ENCODE measurements at places on chromosomes 7 and 10.
A peak's percentile ranks its signal among the peaks of the same experiment; 100 is the strongest.

DNA sequence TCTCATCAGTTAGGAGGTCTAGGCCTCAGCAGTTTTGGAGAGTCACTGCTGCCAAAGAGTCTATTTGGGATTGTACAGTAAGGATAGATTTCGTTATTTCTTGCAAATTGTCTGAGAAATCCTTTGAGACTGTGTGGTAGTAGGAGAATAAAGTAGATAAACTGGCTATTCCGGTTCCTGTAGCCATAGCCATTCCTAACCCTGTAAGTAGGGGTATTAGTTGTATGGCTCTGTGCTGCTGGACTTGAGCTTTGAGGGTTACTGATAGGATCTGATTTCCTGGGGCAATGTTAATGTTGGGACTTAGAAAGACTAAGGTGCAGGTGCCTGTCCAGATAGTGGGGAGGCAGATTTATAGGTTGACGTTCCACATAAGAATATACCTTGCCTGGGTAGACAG, 36.1 kb upstream of the ZNF138 start:
- no peak for DNase-seq

DNA sequence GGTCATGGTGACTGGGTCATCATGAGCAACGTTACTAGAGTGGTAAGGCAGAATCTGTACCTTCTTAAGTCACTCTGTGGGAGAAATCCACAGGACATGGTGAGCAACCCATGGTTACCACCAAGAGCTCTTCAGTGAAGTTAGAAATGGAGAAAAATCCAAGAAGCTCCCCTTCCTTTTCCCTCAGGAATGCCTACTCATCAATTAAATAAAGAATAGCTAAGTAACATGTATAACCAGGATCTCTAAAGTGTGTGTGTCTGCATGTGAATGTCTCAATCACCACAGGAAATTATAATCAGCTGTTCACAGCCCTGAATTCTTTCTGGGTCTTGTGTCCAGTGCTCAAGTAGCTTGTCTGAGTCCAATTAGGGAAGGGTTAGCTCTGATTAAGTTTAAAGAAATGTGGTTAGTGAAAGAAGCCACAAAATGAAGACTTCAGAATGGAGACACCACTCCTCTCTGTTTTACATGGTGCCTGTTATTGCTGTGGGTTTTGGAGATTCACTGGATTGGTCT, 73.2 kb downstream of the SEM1 start:
- peak; percentile 25 for DNase-seq

DNA sequence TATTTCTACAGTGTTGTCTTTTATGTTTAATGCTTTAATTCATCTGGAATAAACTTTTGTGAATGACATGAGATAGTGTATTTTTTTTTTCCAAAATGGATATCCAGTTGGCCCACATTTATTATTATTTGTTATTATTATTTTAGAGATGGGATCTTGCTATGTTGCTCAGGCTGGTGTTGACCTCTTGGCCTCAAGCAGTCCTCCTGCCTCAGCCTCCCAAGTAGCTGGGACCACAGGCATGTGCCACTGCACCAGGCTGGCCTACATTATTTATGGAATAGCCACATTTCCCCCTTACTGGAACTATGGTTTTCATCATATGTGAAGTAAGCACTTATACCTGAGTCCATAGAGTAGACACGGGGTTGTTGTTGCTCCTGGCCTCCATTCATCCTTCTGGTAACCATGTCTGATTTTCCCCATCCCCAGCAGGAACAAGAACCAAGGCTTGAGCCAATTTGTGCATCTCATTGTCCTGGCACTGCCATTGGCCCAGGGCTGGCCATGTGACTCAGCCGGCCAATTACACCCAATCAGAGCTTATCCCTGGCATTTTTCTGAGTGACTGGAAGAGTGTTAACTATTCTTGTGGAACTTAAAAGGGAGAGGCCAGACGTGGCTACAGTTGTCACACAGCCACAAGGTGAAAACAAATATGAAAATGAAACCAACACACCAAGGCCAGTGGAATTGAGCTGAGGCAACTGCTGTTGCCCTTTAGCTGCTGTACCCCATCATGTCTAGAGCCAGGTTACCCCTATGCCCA, 23.1 kb downstream of the PRF1 start:
- DNase-seq = no peak

GRCh38 chr7:127652333-127653248, 597 bp downstream of the SND1 start:
- DNase-seq = peak; percentile 17

DNA sequence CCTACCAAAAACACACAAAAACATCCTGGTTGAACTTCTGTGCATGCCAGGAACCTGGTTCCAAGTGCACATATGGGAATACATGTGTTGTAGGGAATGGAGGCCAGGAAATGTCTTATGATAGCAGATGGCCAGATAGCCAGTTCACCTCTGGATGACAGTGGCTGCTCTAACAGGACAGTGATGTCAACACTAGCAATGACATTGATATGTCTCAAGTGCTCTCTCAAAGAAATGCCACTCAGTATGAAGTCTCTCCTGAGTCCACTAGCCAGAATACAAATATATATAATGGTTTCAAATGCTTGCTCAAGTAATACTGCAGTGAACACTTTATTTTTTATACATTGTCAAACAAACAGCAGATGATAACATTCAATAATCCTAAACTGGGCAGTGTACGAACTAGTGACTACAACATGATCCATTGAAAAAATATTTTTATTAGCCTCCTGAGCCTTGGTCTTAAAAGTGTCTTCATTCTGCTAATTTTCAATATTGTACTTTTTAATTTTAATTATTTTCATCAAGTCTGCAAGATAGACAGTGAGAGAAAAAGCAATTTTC, 26.0 kb upstream of the PCDH15 start:
- DNase-seq = no peak

DNA sequence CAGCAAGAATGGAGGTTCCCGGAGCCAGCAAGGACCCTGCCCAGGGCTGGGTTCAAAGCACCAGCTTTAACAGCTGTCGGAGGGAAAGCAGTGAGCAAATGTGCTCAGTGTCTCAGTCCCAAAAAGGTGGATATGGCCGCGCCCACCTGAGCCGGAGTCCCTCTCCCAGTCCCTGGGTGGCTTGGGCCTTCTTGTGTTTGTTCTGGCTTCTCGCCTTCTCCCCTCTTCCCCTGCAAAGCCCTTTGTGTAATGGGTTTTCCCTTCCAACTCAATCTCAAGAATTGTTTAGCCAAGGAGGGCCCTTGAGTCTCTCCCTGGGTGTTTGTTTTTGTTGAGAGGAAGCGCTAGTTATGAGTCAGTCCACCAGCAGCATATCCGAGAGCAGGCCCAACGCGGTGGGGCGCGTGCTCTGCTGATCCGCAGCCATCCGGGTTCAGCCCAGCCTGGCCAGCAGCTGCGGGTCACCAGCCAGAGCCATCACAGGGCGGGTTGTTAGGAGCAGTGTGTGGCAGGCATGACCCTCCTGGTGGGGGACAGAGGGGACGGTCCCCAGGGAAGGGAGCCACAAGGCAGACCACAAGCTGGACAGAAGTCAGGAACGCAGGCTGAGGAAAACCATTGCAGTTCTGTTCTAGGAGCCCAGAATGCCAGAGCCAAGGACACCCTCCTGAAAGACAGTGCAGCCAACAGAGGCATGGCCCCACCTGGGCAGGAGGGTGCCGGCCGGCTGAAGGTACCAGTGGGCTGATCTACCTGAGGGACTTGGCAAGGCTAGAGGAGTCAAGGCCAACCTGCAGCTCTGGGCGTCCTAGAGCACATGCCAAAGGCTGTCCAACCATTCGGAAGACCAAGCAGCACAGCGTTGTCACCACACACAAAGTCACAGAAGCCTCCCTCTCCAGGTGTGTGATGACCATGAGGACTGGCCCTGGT, 21.3 kb downstream of the CALML3 start:
- DNase-seq = no peak

DNA sequence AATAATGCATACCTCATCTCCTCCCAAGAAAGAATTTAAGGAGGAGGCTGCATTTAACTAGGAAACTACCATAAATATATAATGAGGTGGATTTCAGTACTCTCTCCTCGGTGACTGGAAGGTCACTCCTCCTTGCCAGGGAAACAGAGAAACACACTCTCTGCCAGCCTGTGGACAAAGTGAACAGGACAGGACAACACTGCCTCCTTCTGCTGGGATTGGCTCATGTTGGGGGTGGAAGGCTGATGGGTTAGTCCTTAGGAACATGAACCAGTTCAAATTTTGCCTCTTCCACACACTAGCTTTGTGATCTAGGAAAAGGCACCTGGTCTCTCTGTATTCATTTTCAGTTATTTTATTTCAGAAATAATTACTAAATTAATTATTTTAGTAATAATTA, 50.6 kb upstream of the STEAP4 start:
- peak; percentile 10 for DNase-seq

- DNase-seq = no peak
These were observed 303.6 kb upstream of the AKR1E2 start for GRCh38 chr10:4522296-4523000.

DNA sequence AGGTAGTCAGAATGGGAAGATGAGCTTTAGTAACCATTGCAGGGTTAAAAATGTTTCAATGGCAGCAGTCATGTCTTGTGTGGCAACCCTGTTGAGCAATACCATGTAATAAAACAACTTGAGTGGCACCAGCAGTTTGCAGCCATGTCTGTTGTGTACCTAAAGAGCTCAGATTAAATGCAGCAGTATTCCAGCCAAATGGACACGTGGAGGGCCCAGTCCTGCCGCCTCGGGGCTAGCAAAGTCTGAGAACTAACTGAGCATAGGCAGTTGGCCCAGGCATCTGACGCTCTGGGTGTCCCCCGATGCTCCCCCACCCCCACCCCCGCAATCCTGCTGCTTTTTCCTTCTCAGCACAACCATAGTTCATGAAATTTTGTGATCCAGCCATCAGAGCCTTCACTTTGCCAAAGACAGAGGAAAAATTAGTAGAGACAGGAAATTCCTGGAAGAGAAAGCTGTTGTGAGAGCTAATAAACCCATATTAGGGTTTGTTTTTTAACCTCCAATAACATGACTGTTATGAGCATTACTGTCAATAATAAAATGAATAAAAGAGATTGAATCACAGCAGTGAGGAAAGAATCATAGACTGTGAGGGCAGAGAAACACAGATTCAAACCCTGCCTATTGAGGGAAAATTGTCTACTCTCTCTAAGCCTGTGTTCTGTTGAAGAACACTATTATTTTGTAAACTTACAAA, 220.6 kb upstream of the RHOBTB1 start:
- DNase-seq = no peak

- DNase-seq = no peak
These were observed 47.1 kb upstream of the ZNRF2 start for GRCh38 chr7:30237271-30237695.

DNA sequence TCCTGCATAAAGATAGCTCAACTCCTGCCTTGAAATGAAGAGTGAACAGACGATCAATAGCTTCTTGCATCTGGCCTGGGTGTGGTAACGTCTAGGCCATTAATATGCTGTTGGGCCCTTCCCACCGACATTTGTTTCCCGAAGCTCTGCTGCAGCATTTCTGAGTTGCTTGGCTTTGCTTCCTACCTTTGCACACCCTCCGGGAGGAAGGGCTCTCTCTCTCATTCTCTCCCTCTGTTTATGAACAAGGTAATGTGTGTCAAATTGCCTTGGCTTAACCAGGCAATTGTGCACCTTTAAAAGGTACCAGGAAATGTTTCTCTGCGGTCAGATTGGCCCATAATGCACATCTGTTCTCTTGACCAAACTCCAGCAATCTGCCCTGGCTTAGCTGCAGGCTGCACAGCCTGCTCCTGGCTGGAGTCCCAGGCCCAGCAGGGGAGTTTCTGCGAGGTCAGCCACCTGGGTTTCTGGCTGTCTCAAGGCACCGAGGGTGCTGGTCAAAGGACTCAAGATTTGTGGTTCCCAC, 223.7 kb downstream of the SNX10 start:
- DNase-seq = no peak

DNA sequence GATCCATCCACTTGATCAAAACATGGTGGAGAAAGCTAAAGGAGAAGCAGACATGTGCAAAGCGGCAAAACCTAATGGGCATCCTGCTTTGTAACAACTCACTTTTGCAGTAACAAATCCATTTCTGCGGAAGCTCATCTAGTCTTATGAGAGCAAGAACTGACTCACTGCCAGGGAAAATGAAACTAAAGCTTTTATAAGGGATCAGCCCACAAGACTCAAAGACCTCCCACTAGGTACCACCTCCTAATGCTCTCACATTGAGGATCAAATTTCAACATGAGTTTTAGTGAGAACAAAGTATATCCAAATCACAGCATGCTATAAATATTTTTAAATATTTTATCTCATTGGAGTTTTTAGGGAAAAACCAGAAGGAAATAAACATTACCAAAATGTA, 120.1 kb upstream of the GNAI1 start:
- no peak for DNase-seq

DNA sequence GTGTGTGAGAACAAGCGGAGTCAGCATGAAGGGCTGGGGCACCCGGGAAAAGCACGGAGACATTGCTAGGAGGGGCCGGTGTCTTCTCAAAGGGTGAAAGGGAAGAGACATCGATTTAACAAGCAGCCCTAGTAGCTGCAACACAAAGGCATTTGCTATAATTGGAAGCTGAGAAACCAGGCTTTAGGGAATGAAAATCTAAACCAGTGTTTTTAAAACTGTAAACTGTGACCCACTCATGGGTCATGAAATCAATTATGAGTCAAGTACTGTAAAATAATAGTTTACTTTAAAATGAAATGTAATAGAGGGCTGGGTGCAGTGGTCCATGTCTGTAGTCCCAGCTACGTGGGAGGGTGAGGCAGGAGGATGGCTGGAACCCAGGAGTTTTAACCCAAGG, 128.7 kb upstream of the RHEB start:
- no peak for DNase-seq

DNA sequence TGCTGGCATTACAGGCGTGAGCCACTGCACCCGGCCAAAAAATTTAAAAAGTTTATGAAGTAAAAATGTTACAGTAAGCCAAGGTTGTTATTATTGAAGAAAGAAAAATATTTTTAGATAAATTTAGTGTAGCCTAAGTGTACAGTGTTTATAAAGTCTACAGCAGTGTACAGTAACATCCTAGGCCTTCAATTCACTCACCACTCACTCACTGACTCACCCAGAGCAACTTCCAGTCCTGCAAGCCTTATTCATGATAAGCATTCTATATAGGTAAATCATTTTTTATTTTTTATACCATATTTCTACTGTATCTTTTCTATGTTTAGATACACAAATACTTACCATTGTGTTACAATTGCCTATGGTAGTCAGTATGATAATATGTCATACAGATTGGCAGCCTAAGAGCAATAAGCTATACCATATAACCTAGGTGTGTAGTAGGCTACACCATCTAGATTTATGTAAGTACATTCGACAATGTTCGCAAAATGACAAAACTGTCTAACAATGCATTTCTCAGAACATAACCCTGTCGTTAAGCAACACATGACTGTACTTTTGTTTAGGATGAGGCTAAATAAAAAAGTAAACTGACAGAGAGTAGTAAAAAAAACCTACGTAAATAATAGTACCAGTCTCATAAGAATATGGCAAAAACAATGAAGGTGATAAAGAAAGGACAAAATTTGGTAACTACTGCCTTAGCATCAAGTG, 77.8 kb upstream of the FAM133B start:
- no peak for DNase-seq

DNA sequence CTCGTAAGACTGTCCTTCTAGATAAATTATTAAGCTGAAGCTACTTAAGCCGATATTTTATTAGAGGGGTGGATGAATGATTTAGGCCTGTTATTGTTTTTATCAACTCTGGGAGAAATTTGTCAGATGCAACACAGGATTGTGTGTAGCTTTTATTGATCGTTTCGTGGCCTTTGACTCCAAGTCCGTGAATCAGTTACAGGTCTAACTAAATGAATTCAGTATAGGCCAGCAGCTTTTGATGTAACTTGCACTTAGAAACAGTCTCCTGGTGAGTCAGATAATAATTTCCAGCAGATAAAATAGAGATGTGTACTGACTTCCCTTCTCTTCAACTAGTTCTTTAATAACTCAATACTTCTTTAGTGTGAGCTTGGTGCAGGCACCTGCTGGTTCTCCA, 341.7 kb upstream of the SMIM30 start:
- DNase-seq = no peak

GRCh38 chr7:80263333-80263732, 128.7 kb downstream of the GNAI1 start:
- peak; percentile 66 for DNase-seq
